NCI-H510A (cell line): ENCODE measurements at places on chromosomes 3 and 15.

DNA sequence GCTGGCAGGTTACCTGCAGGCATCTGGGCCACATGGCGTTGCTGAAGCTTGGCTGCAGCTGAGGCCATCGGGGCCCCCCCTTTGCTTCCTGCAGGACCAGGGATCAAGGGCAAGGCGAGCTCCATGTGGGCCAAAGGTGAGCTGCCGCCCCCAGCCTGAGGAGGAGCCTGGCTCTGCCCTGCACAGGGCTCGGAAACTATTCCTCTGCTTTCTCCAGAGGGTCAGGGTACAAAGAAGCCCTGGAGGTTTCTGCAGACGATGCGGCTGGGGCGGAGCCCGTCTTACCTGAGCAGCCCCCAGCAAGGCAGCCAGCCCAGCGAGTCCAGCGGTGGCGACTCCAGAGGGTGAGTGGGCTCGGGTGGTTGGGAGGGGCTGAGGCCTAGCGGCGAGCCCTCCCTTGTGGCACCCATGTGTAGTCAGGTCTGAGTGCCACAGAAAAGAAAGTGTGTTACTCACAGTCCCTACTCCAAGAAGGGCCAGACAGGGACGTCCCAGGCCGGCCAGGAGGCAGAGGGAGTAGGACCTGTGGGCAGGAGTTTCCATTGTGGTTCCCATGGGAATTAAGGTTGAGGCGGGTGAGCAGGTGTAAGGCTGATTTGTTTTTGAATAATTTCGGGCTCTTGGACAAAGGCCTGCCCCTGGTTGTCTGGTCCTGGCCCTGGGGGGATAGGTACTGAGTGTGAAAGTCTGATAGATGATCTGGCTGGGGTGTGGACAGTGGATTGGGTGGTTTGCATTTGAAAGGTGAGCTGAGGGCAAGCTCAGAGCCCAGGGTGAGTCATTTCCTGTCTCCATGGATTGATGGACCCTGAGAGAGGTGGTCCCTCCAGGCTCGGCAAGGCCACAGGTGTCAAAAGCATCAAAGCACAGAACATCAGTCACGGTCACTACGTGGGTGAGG, 25.4 kb downstream of the CFAP100 start:
- no peak for DNase-seq

- DNase-seq, result no peak
These were observed 46.2 kb downstream of the GADL1 start for GRCh38 chr3:30848087-30848779.

GRCh38 chr3:188722963-188723362, 448.8 kb upstream of the TPRG1 start:
- no peak for DNase-seq

DNA sequence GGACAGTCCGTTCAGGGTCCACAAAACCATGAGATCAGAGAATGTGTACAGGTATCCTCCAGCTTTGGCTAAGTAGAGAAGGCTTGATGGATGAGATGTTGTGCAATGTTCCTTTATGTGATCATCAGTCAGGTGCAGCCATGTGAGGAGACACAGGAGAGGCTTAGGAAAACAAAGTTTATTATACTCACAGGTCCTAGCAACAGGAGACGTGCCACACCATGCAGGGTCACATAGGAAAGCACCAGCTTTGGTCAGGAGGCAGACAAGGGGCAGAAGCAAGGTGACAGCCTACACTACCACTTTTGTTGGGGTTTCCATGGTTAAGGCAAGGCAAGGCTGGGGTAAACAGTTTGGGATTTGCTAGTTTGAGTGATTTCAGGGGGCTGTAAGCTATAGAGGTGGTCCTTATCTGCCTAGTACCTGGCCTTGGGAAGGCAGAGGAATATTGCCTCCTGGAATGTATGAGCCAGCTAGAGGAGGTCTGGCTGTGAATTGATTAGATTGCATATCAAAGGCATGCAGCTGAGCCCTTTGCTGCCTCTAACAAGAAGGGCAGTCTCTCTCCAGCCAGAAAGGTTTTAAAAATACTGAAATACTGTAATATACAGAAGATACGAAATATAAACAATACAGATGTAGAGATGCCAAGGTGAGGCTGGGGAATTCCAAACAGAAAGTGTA, 248.6 kb downstream of the RYR3 start:
- no peak for DNase-seq

DNA sequence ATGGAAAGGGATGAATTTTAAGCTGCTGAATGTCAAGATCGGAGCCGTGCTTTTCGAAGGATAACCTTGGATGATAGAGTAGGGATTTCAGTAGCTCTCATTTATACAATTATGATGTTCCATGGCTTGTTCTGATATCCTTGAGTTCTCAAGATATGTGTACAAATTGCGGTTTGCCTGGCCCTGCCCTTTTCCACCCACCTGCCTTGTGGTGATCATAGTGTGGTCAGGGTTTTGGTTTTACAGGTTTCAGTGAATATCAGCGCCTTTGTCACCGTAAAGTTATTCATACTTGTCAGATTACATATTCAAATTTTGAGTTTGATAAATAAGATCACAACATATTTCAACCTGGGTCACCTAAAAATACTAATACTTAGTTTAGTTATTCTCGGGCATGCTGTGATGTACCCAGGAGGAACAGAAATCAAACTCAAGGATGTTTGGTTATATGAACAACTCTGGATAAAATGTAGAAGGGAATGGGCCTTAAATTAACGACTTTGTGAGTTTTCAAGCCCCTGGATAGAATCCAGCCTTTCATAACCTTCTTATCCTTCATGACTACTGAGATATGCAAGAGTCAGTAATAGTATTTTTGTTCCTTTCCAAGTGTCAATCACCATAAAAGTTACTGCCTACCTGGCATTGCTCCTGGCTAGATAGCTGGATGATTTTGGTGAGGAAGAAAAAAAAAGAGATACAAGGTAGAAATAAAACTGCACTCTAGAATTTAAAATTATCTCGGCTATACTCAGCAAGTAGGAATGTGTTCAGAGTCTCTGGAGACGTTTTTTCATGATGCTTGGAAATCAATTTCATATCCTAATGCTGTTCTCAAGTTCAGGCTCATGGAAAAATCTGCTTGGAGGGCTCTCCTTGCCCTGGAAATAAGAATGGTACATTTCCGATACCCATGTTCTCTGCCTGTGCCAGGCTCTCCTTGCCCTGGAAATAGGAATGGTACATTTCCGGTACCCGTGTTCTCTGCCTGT, 209.2 kb upstream of the TPRG1 start:
- DNase-seq, result no peak

- DNase-seq, result no peak
These were observed 25.2 kb downstream of the CCNL1 start for GRCh38 chr3:157134620-157135191.

GRCh38 chr3:71328926-71329325, 254.6 kb downstream of the FOXP1 start:
- DNase-seq, result no peak

GRCh38 chr3:135214400-135214799, 419.3 kb downstream of the EPHB1 start:
- DNase-seq, result no peak

DNA sequence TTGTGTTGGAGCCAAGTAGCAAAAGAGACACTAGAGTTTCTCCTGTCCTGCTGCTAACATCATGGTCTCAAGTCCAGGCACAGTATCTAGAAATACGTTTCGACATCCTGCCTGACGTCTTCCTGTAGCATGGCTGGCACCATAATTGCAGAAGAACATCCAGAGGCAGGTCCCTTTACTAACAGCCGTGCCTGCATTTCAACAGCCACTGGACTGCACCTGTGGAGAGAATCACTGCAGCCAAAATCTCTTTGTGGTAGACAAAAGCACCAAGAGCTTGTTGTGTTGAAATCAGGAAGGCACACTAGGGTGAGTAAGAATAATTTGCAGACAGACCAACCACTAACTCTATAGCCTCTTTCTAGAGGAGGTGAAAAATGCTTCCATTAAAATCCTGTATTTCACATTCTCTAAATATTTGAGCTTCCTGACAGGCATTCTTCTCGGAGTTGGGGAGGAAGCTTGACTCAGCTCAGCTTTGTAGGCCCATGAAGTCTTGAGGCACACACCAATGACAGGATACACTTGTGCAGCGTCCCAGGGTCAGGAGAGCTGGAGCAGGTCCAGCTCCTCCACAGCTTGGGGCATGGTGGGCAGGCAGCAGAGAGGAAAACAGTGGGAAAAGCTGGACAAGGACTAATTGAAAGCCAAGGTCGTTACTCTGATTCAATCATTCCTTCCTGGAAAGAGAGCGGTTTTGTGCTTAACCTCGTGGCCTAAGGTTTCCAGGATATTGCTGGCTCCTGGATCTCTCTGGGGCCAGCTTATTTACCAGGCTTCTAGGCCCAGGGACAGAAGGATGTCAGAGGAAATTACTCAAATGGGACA, 244.9 kb downstream of the FAM43A start:
- no peak for DNase-seq

DNA sequence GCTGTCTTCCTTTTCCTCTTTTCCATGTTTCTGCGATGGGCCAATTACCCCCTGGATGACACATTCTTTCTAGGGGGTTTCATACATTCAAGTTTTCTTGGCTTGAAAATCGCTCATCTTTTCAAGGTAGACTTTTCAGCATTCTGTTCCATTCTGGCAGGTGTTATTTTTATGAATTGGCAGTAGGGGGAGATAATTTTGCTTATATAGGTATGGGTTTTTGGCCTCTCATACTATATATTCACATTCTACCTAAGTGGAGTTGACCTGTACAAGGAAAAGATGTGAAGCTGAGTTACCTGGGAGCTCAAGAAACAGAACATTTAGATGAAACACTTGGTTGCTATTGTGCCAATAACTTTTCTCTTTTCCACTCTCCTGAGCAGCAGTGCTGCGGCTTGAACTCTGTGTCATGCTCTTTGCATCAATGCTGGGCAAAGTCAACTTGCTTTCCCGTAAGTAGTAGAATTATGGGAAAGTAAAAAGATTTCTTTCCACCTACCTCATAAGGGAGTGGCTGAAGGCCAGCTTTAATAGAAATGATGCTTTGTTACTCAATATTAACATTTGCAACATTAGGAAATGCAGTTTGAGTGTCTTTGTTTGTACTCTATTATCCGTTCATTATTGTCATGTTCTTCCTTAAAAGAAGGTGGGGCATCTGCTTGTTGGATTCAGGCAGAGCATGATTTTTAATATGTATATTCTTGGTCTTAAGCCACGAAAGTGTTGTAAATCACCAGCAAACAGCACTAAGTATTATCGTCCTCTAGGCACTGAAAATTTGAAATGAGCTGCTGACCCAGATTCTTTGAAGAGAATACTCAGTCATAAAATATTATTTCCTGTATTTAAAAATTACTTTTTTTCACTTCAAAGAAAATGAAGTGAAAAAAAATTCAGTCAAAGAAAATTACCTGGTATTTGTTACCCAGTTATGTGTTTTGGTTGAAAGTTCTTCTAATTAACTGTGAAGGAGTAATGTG, 27.7 kb upstream of the MFSD1 start:
- DNase-seq, result no peak

DNA sequence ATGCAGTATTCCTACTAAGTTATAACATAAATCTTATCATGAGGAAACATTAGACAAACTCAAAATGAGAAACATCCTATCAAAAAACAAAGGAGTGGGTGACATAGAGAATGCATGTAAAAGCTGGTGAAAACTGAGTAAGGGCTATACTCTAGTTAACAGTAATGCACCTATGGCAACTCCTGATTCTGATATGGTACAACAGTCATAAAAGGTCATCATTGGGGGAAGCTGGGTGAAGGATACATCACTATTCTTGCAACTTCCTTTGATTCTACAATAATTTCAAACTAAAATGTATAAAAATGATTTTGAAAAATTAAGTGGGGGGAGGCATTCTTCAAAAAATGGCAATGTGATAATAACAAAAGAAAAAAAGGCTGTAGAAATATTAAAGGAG, 6.8 kb downstream of the PIK3R4 start:
- DNase-seq, result no peak

- DNase-seq, result no peak
These were observed 1.3 kb downstream of the COLQ start for GRCh38 chr3:15520185-15520584.

GRCh38 chr3:134427400-134428111, 53.3 kb upstream of the AMOTL2 start:
- DNase-seq, result no peak

DNA sequence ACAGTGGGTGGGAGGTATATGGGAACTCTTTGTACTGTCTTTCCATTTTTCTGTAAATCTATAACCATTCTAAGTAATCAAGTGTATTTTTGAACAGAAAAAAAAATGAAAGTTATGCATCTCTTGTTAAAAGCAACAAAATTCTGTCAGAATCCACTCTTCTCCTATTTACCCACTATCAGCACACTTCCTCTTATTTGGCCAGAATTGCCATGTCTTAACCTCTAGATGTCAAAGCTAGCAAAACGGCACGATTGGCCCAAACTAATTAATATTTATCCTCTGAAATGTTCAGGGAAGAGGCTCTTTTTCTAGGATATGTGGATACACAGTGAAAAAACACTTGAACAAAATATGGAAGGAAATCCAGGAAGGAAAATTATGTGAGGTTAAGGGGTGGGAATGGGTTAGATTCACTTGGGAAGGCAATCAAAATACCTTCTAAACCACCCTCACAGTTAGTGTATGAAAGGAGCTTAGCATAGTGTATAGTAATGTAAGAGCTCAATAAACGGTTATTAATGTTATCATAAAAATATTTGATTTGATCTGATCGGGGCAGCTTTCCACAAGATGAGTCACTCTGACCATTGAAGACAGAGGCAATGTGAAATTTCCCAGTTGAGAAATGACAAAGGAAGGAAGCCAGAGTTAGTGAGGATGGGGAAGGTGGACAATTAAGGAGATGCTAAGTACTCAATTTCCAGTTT, 20.1 kb upstream of the TGFBR2 start:
- no peak for DNase-seq

DNA sequence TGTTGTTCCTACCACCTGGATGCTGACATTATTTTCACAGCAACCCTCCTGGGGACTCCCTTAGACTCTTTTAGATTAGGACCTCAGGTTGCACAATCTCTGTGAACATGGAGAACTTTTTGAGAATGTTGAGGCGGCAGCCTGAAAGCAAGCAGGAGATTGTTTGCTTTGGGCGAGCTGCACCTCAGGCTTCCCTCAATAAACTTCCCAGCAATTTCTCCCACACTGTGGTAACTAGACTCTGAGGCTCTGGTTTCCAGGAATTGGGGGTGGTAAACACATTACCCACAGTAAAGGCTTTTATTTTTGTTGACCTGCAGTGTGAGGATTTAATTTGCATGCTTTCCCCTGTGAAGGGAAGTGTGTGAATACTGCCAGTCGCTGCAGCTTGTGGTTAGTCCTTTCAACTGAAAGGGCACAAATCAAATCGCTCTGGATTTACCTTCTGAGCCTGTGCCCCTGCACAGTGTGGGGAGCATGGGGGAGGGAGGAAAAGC, 35.2 kb upstream of the SIAH2 start:
- no peak for DNase-seq

DNA sequence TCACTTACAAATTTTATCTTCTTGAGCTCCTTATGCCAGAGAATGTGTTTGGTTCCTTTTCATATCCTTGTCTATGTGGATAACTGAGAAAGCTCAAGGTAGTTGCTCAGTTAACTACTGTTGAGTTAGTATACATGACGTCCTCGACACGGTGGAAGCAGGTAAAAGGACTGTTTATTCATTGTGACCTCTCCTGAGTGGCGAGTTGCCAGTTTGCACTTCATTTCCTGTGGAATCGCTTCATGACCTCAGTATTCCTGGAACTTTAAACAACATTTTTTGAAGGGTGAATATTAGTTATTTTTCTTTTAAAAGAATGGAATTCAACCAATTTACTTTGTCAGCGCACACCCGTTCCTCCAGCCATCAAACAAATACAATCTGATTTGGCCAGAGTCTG, 1.2 kb upstream of the TPRG1 start:
- no peak for DNase-seq
